ENCODE measurements at places on chromosomes 11 and 22. TPM values are rescaled to one million over a fixed set of nuclear protein-coding genes. Genes with fewer than 3 reads are reported as not detected.

Gene TRMT2A
- 43.4 TPM for total RNA-seq

Gene TMPRSS4
- total RNA-seq: not detected

Gene LDHAL6A
- not detected for total RNA-seq

Gene C22orf23
- total RNA-seq: 0.36 TPM

GRCh38 chr11:123431619-123432018, 1.6 kb downstream of the GRAMD1B start:
- no peak for DNase-seq

- DNase-seq: peak; percentile 54
Observed at GRCh38 chr11:123103326-123103980, 41.5 kb upstream of the HSPA8 start.

GRCh38 chr11:116515664-116516184, 257.1 kb downstream of the BUD13 start:
- no peak for DNase-seq

DNA sequence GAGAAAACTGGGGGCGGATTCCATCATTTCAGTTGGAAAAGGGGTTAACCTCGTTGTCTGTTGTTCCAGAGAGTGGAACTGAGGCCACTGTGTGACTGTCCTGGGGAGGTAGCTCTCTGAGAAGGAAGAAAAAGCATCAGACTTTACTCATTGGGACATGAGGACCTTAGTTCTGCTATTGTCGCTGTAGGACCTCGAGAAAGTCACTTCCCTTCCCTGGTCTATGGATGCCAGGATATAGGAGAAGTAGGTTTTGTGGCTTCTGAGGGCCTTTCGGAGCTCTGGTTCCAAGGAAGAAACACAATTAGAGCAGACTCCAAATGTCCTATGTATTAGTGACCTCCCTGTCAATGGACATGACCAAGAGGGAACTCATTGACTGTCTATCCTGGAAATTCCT, 6.2 kb downstream of the MYO18B start:
- DNase-seq: no peak

- no peak for DNase-seq
Observed at GRCh38 chr11:69473276-69473845, 8.1 kb upstream of the LINC01488 start.

GRCh38 chr11:84247926-84248325, 961.8 kb upstream of the CCDC90B start:
- DNase-seq: no peak

GRCh38 chr11:92779746-92780145, 189.7 kb upstream of the MTNR1B start:
- no peak for DNase-seq

- DNase-seq: no peak
Observed at GRCh38 chr11:326842-327580, 6.4 kb upstream of the IFITM3 start.

GRCh38 chr11:117809236-117810055, 12.4 kb upstream of the DSCAML1 start:
- DNase-seq: peak; percentile 63

DNA sequence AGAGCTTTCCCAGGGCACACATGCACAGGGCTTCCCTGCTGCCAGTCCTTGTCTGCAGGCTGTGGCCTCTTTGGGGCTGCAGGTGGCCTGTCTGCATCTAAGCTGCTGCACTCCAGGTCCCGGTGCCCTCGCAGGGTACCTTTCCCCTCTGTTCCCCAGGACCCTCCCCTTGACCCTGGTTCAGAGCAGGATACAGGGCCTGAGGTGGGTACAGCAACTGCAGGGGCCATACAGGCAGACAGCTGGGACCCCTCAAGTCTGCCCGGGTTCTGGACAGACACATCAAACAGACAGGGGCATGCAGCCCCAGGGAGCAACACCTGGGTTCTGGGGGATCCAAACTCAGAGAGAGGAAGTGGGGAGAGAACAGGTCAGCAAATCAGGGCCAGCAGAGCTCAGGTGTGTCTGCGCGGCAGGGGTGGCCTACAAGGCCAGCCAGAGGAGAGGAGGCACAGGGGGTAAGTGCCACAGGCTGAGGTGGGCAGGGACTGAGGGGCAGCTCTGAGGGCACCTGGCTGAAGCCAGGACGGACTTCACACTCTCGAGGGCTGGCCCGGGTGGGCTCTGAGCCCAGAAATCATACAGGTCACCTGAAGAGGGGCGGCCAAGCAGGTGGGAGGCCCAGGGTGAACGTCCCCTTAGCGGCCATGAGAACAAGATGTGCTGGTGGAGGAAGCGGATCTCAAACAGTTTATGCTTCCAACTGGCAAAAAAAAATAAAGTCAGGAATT, 29.9 kb upstream of the COMT start:
- no peak for DNase-seq

DNA sequence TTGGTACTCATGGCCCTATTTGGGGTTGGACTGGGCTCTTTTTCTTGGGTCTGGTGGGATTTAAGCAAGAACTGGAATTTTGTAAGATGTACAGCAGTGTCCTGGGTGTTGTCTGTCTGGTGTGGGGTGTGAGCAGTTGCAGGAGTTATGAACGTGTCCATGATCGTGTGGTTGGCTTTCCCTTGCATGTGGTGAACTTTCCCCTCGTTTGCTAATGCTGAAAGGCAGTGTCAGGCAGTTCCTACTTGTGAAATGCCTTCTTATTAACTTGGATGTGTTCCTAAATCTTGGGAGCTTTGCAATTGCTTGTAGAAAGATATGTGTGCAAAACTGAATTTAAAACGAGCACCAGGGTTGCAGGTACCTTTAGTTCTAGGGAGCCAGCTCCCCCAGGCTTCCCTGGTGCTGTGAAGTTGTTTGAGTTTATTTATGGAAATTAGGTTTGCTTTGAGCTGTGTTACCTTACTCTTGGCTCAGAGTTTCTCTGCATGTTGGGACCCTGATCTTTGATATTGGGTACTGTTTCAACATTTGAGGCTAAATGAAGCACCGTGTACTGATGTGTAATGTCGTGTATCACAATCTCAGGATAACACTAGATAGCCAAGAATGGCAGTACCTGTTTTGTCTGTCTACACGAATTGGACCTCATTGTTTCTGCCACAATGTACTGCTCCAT, 35.8 kb upstream of the HSD17B12 start:
- no peak for DNase-seq

Measured in MG63 (cell line).